ENCODE measurements at places on chromosomes 1 and 21.

DNA sequence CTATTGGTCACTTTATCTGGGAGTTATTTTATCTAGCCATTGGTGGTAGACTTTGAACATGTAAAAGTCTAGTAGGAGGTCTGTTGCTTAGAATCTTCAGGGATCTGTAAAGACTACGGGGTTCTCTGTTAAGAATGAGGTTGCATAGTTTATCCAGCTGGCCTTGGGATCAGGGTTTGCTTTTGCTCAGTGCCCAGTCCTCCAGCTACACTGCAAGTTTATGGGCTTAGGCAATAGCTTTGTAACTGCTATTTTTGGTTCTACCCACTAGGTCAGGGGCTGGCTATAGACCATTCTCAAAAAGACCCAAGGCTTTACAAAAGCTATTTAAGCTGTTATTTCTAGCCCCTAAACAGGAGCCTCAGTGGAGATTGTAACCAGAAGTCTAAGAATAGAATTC is 9.8 kb downstream of the SH3GLB1 start:
- no peak overlapping the region for H3K27ac ChIP-seq
- H3K27me3 ChIP-seq = no peaks in the 10 kb centered on the region
- DNase-seq = no peak
- no peak overlapping the region for H3K4me3 ChIP-seq
- peaks cover 6% of the 10 kb centered on the region for H3K36me3 ChIP-seq

DNA sequence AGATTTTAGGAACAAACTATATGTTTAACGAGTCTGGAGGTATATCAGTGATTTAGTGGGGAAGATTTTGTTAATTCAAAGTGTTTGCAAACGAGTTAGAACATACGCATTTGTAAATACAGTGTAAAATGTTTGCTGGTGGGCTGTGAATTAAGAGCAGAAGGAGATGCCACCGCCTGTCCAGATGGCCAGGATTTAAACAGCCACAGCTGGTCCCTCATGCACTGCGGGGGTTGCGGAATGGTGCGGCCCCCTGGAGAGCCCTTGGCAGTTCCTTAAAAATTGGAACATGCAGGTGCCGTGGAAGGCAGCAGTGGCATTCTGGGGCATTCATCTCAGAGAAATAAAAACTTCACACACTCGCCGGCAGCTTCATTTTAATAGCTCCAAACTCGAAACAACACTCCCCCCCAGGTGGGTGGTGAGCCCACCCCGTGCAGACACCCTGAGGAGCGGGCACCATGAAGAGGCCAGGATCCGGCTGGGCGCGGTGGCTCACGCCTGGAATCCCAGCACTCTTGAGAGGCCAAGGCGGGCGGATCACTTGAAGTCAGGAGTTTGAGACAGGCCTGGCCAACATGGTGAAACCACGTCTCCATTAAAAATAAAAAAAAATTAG is 3.5 kb upstream of the C1orf159 start:
- H3K36me3 ChIP-seq = no peaks in the 10 kb centered on the region
- peaks cover 13% of the 10 kb centered on the region for H3K4me1 ChIP-seq
- H3K27ac ChIP-seq = no peak overlapping the region
- no peak overlapping the region for H3K4me3 ChIP-seq
- DNase-seq = peak; percentile 29

DNA sequence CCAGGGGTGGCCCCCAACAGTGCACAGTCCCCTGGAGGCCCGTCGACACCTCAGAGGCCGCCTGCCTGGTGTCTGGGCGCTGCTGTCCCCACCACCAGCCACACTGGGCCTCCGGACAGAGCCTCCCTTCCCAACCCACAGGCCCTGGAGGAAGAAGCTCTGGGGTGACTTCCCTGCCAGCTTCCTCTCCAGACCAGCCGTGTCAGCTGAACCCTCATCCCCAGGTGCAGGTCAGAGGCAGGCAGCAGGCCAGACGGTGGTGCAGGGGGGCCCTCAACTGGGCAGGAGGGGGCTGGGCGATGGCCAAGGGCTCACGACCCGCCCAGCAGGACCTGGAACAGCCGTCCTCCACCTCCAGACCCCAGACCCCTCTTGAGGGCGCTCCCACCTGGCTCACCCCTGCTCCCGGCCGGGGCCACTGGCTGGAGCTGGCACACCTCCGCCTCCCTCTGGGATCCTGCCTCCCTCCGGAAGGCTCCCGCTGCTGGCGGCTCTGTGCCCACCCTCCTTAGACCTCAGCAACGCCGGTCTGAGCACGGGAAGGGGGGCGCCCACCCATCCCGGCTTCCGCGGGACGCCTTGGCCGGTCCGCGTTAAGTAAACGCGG is 520 bp downstream of the TNFRSF18 start:
- H3K4me1 ChIP-seq = peaks cover 2% of the 10 kb centered on the region
- peak; percentile 20 for DNase-seq
- H3K4me3 ChIP-seq = no peak overlapping the region

GRCh38 chr21:31484219-31484618 is 140.2 kb upstream of the TIAM1 start:
- H3K4me3 ChIP-seq = no peak overlapping the region
- DNase-seq = no peak
- H3K4me1 ChIP-seq = peaks cover 10% of the 10 kb centered on the region
- no peaks in the 10 kb centered on the region for H3K27me3 ChIP-seq
- H3K27ac ChIP-seq = no peak overlapping the region

DNA sequence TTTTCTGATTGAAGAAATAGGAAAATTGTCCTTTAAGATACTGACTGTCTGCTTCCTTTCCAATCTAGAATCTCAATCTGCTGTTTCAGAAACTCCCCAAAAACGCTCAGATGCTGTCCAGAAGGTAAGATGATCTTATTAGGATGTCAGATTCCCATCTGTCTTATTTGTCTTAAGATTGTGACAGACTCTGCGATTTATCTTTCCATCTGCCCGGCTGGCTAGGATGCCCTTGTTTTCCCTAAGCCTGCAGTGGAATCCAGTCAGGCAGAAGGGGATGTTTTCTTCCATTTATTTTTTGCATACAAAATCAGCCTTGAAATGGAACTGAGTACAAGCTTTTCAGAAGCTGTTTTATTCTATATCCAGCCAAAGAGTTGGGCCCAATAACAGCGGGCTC is 96.5 kb downstream of the FMN2 start:
- H3K36me3 ChIP-seq = no peaks in the 10 kb centered on the region
- H3K4me3 ChIP-seq = no peak overlapping the region
- H3K27ac ChIP-seq = no peak overlapping the region

- DNase-seq = no peak
- no peaks in the 10 kb centered on the region for H3K27me3 ChIP-seq
- no peaks in the 10 kb centered on the region for H3K36me3 ChIP-seq
- H3K4me3 ChIP-seq = no peak overlapping the region
Observed at GRCh38 chr1:116218922-116219321, 107.7 kb downstream of the MAB21L3 start.

DNA sequence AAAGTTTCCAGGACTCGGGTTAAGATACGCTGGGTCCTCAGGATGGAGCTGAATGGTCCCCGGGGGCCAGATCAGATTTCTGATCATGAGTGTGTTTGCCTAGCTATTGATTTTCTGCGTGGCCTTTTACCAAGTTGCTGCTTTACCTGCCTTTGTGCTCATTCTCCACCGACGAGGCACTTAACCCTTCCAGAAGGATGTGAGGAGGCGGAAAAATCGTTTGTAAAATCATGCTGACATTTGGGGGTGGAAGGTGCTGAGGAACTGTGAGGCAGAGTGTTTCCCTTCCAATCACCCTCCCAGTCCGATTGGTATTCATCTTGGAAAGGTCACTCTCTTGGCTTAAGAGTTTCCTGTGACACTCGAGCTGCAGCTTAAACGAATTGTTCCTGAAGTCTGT is 337.1 kb upstream of the KAZN start:
- H3K4me1 ChIP-seq = peaks cover 8% of the 10 kb centered on the region
- peaks cover 41% of the 10 kb centered on the region for H3K27me3 ChIP-seq
- no peak overlapping the region for H3K27ac ChIP-seq
- H3K36me3 ChIP-seq = no peaks in the 10 kb centered on the region

Measured in mesothelial cell of epicardium (in vitro differentiated cells).